RWPE2 (cell line): ENCODE measurements at places on chromosomes 3 and 15.

DNA sequence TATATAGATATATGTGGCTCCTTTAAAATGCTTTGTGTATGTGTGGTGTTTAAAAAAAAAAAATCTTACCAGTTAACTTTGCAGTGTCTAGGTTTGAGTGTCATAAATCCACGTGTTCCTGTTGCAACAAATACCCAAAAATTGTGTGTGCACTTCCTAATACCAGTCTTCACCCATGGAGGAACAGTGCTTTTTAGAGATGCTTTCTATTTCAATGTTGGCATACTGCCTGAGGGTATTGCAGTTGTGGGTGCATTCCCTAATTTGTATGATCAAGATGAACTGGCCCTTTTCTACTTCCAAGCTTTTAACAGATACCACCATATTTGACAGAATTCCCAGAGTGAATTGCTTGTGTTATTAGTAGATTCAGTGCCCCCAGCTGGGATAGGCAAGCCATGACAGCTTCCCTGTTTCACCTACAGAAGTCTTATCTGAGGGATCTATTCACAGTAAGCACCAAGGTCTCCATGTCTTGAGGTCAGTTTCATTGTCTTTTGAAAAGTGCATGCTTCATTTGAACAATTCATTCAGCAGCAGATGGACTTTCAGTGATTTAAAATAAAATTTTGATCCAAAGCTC, 68.9 kb upstream of the GOLGA6B start:
- no peak overlapping the region for H3K4me3 ChIP-seq
- DNase-seq = no peak
- no peak overlapping the region for H3K27ac ChIP-seq
- H3K27me3 ChIP-seq = no peaks in the 10 kb centered on the region
- no peaks in the 10 kb centered on the region for H3K4me1 ChIP-seq

DNA sequence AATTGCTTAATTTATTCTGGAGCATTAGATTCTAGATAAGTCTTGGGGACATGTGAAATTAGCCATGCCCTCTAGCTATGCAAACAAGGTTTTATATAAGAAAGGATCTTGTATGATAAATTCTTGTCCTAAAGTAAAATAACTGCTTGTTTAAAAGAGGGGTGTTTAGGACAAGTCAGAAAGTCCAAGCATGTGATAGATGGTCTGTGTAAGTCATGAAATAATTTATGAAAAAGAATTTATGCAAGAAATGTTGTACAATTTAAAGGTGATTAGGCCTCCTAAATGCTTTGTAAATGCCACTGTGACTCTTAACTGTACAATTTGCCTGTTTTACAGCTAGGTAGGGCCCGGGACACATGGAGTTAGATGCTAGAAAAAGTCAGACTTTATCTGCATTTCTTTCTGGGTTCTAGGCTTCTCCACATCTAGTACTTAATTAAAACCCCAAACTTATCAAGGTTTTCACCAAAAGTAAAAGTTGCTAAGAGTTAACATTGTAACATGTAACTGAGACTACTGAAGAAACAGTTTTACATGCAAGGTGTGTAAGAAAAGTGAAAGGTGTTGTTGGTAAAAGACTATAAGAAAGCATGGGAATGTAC, 13.2 kb downstream of the LINS1 start:
- H3K4me1 ChIP-seq = no peaks in the 10 kb centered on the region
- DNase-seq = no peak
- no peak overlapping the region for H3K27ac ChIP-seq
- no peaks in the 10 kb centered on the region for H3K27me3 ChIP-seq
- H3K4me3 ChIP-seq = no peak overlapping the region

GRCh38 chr3:177827511-177828207, 630.4 kb upstream of the TBL1XR1 start:
- no peak overlapping the region for H3K4me3 ChIP-seq
- H3K27me3 ChIP-seq = no peaks in the 10 kb centered on the region

- no peaks in the 10 kb centered on the region for H3K27me3 ChIP-seq
- peaks cover 11% of the 10 kb centered on the region for H3K4me1 ChIP-seq
- peak overlapping the region; percentile 89 for H3K27ac ChIP-seq
- H3K4me3 ChIP-seq = peak overlapping the region; percentile 91
Observed at GRCh38 chr3:107525644-107526305, 3.0 kb downstream of the BBX start.

DNA sequence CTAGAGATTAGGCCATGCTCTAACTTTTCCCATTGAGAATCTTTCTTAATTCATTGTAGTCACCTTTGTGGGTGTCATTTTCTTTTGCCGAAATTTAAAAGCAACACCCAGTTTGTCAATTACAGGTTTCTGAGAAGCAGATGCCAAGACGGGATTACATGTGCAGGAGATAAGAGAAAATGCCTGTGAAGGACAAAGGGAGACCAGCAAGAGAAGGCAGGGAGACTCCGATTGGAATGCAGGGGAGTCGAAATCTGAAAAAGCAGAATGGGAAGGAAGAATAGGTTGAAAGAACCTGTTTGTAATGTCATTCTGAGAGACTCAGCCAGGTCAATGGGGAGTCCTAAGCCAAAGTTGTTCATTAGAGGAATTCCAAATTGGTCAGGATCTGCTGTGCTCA, 3.6 kb upstream of the DPH6 start:
- DNase-seq = no peak
- H3K27me3 ChIP-seq = no peaks in the 10 kb centered on the region
- no peak overlapping the region for H3K4me3 ChIP-seq
- H3K36me3 ChIP-seq = no peaks in the 10 kb centered on the region
- peaks cover 3% of the 10 kb centered on the region for H3K4me1 ChIP-seq
- no peak overlapping the region for H3K27ac ChIP-seq

DNA sequence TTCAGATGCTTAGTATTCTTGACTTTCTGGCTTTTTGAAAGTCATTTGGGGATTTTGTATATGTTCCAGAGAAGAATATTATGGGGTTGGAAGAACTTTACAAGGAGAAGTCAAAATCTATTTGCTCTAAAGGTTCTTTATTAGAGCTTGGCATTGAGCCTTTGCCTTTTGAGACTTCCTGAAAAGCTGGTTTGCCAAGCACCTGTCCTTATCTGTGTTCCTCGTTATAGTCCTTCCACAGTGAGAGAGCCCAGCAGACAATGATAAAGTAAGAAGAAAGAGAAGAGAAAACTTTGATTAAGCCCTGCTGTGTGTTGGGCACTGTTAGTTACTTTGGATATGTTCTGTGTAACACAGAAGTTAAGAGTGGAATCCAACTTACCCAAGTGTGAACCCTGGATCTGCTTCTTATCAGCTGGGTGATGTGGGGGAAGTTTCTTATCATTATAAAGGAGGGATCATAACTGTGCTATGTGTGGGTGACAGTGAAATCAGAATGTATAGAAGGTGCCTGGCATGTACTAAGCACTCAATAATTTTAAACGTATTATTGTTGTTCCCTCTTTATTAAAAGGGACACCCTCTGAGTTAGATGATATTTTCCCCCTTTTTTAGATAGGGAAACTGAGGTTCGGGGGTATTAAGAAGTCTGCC, 44.3 kb upstream of the POLR2M start:
- no peak overlapping the region for H3K4me3 ChIP-seq
- no peaks in the 10 kb centered on the region for H3K27me3 ChIP-seq
- H3K36me3 ChIP-seq = no peaks in the 10 kb centered on the region
- H3K4me1 ChIP-seq = peaks cover 14% of the 10 kb centered on the region

- no peak overlapping the region for H3K4me3 ChIP-seq
- no peaks in the 10 kb centered on the region for H3K36me3 ChIP-seq
- no peaks in the 10 kb centered on the region for H3K27me3 ChIP-seq
- H3K27ac ChIP-seq = no peak overlapping the region
- DNase-seq = no peak
- H3K4me1 ChIP-seq = peaks cover 15% of the 10 kb centered on the region
Observed at GRCh38 chr3:127686512-127686894, 13.8 kb downstream of the ABTB1 start.

DNA sequence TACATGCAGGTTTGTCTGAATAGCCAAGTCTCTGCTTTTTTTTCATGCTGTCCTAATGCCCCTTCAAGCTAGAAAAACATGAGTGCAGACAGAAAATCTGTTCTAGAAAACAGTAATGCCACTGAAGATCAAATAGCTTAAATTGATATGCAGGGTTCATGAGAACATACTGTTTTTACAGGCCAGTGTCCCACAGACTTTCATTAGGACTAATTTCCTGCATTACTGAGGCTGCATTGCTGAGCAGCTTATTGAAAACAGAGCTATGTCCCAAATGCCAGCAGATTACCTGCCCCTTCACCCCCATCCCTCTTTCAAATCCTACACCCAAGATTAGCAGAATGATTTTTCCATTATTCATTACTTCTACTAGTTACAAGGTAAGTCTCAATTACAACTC, 665 bp downstream of the TM4SF18 start:
- H3K4me1 ChIP-seq = peaks cover 4% of the 10 kb centered on the region
- no peaks in the 10 kb centered on the region for H3K27me3 ChIP-seq
- no peak overlapping the region for H3K4me3 ChIP-seq
- no peak for DNase-seq

GRCh38 chr3:123036352-123037014, 8.9 kb upstream of the SEMA5B start:
- H3K36me3 ChIP-seq = no peaks in the 10 kb centered on the region
- DNase-seq = no peak
- H3K4me1 ChIP-seq = peaks cover 4% of the 10 kb centered on the region
- no peaks in the 10 kb centered on the region for H3K27me3 ChIP-seq
- no peak overlapping the region for H3K4me3 ChIP-seq
- H3K27ac ChIP-seq = peak overlapping the region; percentile 19

GRCh38 chr3:106345353-106346027, 476.7 kb upstream of the CBLB start:
- no peaks in the 10 kb centered on the region for H3K27me3 ChIP-seq
- H3K27ac ChIP-seq = peak overlapping the region; percentile 62
- H3K4me1 ChIP-seq = peaks cover 11% of the 10 kb centered on the region
- H3K4me3 ChIP-seq = no peak overlapping the region

DNA sequence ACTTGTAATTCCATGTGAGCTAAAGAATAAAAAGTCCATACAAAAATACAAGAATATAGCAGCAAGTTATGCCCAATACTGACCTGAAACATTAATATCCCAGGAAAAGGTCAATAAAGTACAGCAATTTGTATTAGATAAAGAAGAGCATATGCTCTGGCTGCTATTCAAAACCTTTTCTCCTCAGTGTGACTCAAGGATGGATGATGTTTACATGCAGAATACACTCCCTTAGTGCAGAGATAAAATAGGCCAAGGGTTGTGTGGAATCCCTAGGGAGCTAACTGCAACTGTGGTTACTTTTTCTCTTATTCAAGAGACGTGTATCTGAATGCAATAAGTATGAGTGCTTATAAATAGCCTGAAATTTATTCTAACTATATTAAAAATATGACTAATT, 78.7 kb downstream of the SLC9A9 start:
- DNase-seq = no peak
- no peak overlapping the region for H3K27ac ChIP-seq

DNA sequence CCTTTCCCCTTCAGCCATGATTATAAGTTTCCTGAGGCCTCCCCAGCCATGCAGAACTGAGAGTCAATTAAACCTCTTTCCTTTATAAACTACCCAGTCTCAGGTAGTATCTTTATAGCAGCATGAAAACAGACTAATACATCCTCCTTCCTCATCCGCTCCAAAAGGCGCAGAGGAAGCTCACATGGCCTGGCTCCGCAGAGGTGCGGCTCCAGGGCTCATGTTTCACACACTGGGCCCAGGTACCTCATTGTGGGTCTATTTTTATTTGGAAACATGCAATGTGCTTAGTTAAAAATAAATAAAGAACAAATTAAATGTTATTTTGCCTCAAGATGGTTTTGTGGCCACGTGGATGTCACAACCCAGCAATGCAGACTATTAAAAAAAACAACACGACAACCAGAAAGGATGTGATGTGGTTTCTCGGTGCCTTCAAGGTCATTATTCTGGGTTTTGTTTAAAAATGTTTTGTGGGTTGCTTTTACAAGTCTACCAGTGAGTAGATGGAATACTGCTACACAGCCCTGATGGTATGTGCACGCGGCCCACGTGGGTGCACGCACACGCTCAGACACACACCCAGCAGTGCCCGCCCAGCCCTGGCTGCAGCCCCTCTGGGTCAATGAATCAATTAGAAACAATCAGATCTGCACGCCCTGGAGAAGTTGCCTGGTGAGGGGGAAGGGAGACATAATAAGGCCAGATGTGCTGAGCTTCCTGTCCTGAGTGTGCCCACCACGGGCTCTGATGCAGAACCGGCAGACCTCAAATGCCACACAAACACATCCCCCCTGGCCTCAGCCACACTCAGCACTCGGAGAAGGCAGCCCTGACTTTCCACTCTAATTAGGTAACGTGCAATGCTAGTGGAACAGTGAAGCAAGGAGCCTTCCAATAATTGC, 140.1 kb downstream of the ADAMTS17 start:
- no peak overlapping the region for H3K4me3 ChIP-seq
- no peaks in the 10 kb centered on the region for H3K36me3 ChIP-seq
- no peaks in the 10 kb centered on the region for H3K27me3 ChIP-seq
- H3K27ac ChIP-seq = no peak overlapping the region
- DNase-seq = peak; percentile 44
- no peaks in the 10 kb centered on the region for H3K4me1 ChIP-seq

GRCh38 chr3:134503266-134503665, 17.4 kb downstream of the CEP63 start:
- H3K4me3 ChIP-seq = no peak overlapping the region
- H3K4me1 ChIP-seq = no peaks in the 10 kb centered on the region
- H3K27me3 ChIP-seq = no peaks in the 10 kb centered on the region
- peaks cover 19% of the 10 kb centered on the region for H3K36me3 ChIP-seq
- H3K27ac ChIP-seq = no peak overlapping the region

GRCh38 chr3:152606146-152606545, 228.8 kb upstream of the P2RY1 start:
- no peaks in the 10 kb centered on the region for H3K36me3 ChIP-seq
- DNase-seq = no peak
- no peak overlapping the region for H3K4me3 ChIP-seq
- no peaks in the 10 kb centered on the region for H3K4me1 ChIP-seq

DNA sequence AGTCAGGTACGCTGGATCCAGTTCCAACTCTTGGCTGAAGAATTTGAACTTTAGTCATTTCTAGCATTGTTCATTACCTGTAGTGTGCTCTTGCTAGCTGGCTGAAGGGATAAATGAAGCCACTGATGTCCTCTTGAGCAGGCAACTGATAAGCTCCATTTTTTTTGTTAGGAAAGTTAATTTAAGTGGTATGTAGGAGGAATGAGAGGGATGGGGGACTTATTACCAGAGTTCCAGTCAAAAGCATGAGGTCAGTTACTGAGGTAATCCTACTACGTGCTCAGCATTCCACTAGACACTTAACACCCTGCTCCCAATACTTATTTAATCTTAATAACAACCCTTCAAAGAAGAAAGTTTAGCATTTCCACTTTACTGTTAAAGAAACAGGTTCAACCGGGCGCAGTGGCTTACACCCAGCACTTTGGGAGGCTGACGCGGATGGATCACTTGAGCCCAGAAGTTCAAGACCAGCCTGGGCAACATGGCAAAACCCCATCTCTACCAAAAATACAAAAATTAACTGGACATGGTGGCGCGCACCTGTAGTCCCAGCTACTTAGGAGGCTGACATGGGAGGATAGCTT, 2.0 kb upstream of the RASA2 start:
- H3K4me1 ChIP-seq = peaks cover 29% of the 10 kb centered on the region
- DNase-seq = no peak

GRCh38 chr3:108806316-108806715, 16.3 kb upstream of the TRAT1 start:
- no peaks in the 10 kb centered on the region for H3K36me3 ChIP-seq
- DNase-seq = no peak
- no peaks in the 10 kb centered on the region for H3K27me3 ChIP-seq
- H3K27ac ChIP-seq = no peak overlapping the region
